CD4-positive, alpha-beta T cell treated with Interleukin-2 at 100 ng/mL for 4 hours (primary cell): ENCODE measurements at places on chromosomes 1 and 21.

- DNase-seq = no peak
Observed at GRCh38 chr21:43689556-43690337, 29.2 kb upstream of the PDXK start.

GRCh38 chr1:213122514-213122929, 71.5 kb downstream of the RPS6KC1 start:
- DNase-seq = peak; percentile 46

DNA sequence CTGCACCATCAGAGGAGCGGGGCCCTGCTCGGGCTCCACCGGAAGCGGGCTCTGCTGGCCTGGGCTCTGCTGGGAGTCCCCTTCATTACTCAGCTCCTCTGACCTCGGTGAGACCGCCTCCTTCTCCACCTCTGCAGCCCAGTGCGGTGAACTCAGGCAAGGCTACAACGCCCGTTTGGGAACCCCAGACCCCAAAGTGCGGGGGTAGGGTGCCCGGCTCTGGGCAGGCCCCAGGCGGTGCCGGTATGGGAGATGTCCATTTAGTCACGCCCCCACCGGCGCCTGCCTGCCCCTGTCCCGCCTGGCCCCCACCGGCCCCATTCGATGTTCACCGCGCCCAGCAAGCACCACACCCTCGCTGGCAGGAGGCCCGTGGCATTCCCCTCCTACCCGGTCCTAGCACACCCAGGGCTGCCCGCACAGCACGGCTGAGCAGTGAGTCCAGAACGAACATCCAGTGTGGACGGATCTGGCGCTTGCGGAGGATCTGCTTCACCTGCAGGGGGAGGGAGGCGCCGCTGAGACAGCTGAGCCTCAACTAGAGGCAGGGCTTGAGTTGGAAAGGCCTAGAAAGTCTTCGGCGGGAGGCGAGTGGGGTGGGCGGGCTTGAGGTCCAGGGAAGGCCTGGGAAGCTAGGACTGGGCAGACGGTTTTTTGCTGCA, 10.0 kb downstream of the MAP3K6 start:
- DNase-seq = peak; percentile 59

- DNase-seq = no peak
Observed at GRCh38 chr1:29593601-29594382, 357.5 kb downstream of the PTPRU start.

DNA sequence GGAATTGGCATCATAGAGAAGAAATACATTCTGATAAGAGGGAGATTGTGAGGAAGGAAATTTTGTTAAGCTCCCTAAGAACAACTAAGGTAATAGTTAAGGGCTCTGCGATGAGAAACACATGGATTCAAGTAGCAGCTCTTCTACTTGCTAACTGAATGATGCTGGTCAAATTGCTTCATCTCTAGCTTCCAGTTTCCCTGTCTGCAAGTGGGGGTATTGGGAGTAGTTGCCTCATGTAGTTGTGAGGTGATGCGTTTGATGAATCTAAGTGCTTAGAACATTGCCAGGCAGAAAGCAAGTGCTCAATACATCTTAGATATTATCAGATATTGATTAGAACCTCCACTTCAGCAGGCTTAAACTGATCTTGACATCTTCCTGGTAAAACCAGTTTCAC, 84.8 kb downstream of the CD58 start:
- no peak for DNase-seq

- no peak for DNase-seq
Observed at GRCh38 chr1:8764293-8764937, 53.0 kb downstream of the RERE start.

DNA sequence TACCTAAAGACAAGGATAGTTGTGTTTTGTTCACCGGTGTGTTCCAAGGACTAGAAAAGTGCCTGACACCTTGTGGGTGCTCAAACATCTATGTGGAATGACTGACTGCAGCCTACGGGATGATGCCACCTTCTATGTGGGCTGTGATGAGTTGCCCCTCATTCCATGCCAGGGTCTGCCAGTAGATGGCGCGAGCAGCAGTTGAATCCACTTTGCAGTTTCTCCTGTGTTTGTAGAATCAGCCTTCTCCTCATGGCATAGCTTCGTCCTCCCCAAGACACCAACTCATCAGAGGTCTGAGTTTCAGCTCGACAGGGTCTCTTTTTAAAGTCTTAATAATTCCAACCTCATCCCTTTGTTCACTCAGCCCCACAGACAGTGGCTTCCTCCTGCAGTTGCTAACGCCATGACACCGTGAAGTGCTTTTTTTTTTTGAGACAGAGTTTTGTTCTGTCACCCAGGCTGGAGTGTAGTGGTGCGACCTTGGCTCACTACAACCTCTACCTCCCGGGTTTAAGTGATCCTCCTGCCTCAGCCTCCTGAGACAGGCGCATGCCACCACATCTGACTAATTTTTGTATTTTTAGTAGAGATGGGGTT, 133.7 kb downstream of the CAPN8 start:
- DNase-seq = peak; percentile 51

GRCh38 chr1:173506437-173506836, 29.3 kb downstream of the PRDX6 start:
- no peak for DNase-seq

- DNase-seq = no peak
Observed at GRCh38 chr1:43802356-43802980, 95.1 kb downstream of the ST3GAL3 start.

DNA sequence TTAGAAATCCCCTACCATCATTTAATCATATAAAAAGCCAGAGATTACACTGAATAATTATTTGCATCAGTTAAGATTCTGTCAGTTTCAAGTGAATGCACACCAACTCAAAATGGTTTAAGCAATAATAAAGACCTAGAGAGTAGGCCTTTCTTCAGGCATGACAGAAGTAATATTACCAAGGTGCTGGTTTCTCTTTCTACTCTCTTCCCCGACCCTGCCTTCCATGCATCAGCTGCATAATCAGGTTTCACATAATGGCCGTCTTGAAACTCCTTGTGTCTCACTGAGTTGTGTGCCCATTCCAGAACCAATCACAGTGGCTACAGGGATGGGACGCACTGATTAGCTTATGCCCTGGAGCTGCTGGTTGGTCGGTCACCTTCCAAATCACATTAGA, 103.5 kb upstream of the SERTAD4 start:
- DNase-seq = no peak

DNA sequence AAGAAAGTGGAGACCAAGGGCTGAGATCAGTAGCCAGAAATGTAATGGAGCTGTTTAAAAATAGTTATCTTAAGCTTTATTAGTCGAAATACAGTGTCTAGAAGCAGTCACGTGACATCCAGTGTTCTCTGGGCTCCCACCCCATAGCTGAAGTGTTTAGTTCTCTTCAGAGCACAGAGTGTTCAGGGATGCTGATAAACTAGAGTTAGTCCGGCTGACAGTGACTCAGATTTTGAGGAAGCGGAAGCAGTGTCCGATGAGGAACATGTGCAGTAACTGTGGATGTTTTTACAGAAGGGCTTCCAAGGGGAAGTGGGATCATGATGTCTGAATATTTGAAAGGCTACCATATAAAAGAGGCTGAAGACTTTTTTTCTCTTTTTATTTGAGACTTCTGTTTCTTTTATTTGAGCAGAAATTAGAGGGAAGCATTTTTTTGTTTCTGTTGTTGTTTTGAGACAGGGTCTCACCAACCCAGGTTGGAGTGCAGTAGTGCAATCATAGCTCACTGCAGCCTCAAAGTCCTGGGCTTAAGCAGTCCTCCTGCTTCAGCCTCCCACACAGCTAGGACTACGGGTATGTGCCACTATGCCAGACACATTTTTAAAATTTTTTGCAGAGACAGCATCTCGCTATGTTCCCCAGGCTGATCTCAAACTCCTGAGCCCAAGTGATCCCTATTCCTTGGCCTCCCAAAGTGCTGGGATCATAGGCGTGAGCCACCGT, 124.2 kb downstream of the GALNT2 start:
- DNase-seq = peak; percentile 21

GRCh38 chr1:7922301-7922700, 18.3 kb downstream of the TNFRSF9 start:
- DNase-seq = no peak

DNA sequence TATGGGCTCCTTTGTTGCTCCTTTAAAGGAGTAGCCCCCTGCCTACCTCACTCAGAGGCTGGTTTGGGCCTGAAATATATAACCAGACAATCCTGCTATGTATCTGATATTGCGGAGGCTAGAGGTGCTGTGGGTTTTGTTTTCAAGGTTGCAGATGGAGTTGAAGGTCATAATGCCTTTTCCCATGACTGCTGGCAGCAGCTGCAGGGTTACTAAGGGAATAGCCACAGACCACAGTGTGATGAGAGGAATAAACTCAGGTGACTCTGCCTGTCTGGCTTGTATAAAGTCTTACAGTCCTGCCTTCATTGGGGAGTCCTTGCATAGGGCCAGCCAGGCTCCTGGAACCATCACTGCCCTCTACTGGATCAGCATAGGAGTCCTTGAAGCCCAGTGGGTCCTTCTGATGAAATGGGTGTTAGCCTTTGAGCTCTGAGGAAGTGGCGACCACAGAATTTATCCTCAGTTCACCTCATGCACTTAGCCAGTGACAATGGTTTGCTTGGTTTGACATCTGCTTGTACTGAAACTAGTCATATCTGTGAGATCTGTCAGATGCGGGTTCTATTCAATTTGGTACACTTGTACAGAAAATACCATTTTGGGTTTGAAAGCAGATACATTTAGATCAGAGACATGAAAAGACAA, 174.4 kb upstream of the HMCN1 start:
- DNase-seq = peak; percentile 79

DNA sequence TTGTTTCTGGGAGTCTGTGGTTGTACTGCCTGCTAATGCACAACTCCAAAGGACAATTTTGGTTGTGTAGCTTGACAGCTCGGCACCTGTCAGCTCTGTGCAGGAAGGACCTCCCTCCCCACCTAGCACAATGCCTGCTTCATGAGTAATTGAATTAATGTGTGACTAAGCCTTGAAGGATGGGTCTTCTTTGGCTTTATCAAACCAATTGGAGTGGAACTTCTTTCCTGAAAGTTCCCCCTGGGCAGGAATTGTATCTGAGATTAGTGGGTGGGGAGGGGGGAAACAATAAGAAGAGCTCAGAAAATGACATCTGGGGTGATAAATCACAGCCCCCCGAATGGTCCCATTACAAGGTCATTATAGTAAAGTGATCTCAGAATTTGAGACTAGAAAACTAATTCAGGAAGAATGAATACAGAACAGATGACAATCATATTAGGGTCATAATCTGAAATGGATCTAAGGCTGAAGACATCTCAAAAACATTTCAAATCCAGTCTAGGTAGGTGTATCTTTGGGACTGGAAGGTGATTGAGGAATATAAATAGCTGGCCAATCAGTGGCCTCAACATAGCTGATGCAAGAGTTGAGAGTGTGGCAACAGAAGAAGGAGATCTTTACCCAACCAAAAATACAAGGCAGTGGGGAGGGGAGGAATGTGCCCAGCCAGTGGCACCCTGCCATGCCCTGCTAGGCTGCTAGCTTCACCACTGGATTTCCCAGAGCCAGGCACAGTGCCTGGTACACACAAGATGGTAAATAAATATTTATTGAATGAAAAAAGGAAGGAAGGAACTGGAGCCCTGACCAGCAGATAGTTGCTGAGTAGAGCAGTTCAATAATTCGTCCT, 10.1 kb upstream of the SESN2 start:
- peak; percentile 55 for DNase-seq

- peak; percentile 44 for DNase-seq
Observed at GRCh38 chr1:30744060-30744756, 13.4 kb downstream of the LAPTM5 start.

DNA sequence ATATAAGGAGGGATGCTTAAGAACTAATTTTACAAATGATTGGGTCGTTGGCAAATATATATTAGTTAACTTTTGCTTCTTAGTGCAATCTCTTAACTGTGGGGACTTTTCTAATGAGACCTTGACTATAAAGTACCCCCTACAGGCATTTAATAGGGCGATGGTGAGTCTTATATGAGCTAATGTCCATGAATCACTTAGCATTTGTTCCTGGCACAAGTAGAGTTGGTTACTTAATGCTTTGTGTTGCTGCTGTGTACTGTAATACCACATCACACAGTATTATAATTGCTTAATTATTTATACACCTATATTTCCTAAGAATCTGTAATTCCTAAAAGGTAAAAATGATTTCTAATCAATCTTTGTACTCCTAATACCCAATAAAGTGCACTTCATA, 25.3 kb upstream of the TMCO1 start:
- DNase-seq = no peak

DNA sequence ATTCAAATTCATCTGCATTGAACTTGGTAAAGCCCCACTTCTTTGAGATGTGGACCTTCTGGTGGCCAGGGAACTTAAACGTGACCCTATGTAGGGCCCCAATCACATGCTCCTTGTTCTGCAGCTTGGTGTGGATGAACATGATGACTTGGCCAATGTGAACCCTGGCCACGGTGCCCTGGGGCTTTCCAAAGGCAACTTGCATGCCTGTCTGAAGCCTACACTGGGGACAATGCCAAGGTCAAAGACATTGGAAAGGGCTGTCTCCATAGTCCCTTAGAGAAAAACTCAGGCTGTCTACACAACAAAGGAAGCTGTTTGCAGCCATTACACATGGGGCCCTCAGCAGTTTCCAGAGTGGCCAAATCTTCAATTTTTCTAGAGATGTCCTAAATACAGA, 8.9 kb upstream of the VPS13D start:
- no peak for DNase-seq

GRCh38 chr1:18875107-18875795, 15.8 kb upstream of the TAS1R2 start:
- peak; percentile 67 for DNase-seq

DNA sequence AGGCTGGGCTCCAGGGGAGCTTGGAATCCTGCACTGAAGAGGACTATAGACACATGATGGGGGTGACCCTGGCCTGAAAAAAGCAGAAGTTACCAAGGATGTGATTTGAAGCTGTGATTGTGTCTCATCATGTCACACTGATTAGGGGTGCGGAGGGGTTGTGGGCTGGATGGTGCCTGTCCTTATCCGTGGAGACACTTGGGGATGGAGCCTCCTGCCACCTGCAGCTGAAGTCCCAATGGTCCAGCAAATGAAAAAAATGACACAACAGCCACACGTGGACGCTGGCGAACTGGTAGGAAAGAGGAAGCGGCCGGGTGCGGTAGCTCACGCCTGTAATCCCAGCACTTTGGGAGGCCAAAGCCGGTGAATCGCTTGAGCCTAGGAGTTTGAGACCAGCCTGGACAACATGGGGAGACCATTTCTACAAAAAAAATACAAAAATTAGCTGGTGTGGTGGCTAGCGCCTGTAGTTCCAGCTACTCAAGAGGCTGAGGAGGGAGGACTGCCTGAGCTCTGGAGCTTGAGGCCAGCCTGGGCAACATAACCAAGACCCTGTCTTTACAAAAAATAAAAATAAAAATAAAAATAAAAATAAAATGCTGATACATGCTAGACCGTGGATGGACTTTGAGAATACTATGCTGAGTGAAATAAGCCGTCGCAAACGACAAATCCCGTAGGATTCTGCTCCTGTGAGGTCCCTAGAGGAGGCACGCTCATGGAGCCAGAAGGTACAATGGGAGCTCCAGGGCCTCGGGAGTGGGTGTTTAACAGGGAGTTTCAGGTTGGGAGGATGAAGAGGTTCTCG, 838 bp upstream of the IBA57 start:
- DNase-seq = no peak

GRCh38 chr1:44617703-44618029, 56.6 kb downstream of the TMEM53 start:
- DNase-seq = no peak
